ENCODE measurements at places on chromosomes 2 and 18.

DNA sequence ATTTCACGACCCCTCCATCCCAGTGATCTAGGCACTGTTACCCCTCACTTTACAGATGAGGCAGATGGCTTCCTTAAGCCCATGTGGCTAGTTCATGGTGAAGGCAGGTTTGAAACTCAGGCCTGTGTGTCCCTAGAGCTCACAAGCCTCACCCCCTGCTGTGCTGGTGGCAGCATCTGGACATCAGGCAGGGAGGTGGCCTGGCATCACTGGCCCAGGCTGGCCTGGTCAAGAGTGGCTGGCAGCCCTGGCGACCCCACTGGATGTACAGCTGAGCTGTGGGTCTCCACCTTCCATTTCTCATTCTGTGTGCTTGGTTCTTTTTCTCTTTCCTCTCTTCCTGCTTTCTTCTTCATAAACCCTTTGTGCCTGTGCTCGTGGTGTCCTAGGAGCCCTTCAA is 56.3 kb downstream of the BOLA3 start:
- DNase-seq = no peak

DNA sequence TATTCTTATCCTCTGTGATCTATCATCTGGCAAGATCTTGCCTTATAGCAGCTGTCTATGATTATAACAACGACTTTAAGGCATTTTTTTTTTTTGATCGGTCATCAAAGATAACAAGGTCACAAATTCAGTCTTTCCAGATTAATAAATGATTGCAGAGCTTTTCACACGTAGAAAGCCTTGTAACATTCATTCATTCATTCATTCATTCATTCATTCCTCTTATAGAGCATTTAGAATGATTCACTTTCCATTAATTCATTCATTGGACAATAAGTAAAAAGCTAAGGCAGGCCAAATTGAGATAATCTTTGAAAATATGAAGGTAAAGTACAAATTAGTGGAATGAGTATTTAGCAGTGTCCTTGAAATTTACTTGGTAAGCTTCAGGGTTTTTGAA is 223.7 kb downstream of the NUP35 start:
- no peak for DNase-seq

DNA sequence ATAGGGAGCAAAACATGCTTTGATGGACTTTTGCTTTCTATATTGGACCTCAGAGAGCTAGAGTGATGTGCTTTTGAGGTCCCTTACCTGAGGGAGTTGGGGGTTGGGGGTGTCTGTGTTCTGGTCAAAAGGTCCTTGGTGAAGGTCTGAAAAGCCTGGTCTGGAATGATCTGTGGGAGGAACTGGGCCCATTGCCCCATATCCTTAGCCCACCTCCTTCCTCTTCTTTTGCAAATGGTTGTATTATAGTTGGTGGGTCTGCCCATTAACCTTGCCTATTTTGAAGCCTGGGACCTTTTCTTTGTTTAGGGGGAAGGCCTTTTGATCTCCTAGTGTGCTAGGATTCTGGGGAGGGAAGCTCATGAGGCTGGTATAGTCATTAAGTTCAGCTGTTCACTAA is 88.7 kb downstream of the FMNL2 start:
- no peak for DNase-seq

DNA sequence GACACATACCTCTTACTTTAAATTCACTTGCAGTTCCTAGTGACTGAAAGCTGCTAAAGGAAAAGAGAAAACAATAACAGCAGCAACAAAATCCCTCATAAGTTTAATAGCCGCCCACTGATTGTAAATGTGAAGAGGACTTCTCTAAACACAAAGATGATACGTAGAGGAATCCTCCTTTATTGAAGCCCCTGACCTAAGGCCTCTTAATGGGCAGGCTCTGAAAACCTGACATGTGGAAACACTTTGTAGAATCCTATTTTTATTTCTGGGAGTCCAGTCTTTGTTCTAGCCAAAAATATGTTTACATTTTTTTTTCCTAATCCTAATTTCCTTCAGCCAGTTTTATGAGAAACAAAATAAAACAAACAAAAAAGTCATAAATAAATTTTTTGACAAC is 1277.7 kb upstream of the CELF4 start:
- DNase-seq = no peak

GRCh38 chr2:23390152-23390551 is 5.2 kb downstream of the KLHL29 start:
- DNase-seq = no peak
